ENCODE measurements at places on chromosomes 5 and 9.

DNA sequence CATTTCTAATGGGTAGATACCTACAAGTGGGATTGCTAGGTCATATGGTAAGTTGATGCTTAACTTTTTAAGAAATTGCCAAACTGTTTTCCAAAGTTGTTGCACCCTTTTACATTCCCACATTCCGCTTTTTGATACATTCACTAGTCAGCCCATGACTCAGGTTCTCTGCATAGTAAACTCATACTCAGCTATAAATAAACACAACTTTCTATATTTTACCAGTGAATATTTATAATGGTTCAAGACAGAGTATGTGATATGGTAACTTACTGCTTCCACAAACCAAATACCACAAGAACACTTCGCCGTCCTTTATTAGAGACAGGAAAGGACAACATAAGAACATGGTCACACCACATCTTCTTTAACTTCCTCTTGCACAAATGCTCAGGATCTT lies 54.0 kb downstream of the PLPP1 start:
- DNase-seq = no peak

DNA sequence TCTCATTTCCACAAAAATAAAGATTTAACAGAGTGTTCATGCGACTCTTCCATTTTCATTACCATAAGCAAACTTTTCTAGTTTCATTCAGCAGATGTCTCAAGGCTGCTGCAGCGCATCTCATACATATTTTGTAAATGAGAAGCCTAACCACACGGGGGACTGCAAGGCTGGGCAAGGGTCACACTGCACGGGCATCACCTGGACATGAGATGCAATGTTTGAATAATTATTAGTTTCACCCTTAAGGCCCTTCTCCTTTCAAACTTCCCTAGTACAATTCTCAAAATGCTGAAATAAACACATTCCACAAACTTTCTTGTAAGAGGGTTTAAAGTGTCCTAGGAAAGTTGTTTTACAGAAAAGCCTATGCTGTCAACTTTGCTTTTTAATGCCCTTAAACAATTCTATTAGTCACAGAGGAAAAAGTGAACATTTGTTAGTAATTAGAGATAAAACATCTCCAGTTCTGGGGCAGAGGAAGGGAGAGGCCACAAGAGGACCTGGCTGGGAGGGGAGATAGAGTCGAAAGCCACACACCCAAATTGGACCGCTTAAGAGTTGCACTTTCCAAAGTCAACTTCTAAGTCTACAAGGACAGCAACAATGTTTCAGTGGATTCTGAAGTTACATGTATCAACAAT lies 1.3 kb downstream of the DENND1A start:
- peak; percentile 83 for DNase-seq

- no peak for DNase-seq
These were observed 12.0 kb downstream of the PDGFRB start for GRCh38 chr5:150143350-150144245.

DNA sequence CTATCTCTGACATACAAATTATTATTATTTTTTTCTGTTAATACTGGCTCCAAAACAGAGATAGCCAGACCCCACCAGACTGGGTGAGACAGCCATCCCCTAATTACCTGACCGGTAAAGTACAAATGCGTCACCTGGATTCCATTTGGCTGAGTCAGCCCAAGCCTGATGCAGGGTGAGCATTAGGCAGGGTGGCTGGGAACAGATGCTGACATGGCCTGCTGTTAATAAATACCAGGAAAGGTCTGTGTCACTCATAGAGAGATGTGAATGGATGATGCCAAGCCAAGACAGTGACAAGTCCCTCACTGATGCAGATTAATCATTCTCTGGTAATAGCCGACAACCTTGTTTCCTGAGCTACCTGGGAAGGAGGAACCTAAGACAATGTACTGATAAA lies 183.5 kb downstream of the TRIM32 start:
- no peak for DNase-seq

GRCh38 chr5:28807195-28807729 lies 1768.9 kb upstream of the CDH9 start:
- DNase-seq = no peak

DNA sequence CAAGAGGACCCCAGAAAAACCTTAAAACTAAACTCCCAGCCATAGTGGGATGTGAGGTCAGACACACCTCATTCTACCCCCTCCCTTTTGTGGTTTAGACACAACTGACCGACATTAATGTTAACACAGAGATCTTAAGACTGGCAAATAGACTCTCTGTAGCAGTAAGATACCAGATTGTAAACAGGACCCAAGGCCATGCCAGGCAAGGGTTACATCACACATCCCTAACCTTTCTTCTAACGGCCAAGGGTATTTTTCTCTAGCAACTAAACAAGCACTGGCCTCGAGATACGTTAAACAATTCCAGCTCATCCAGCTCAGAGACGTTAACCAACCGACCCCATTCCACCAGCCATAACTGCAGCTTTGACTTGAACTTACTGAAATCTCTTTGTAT lies 38.8 kb downstream of the NSUN2 start:
- DNase-seq = no peak

DNA sequence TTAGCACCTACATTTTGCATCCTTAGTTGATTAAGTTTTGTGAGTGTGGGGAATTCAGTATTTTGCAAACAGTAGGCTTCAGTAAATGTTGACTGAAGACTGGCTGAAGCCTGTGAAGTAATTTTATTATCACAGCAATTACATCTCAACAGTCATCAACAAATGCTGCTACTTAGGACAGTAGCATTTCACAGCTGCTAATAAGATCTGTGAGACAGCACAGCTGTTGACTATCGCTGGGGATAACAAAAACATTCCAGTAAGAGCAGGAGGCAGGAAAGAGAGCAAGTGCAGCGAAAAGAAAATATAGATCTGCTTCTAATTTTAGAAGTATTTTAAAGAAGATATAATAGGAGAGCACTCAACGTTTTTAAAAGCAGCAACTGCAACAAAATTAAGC lies 117.3 kb upstream of the FGF10 start:
- DNase-seq = no peak

DNA sequence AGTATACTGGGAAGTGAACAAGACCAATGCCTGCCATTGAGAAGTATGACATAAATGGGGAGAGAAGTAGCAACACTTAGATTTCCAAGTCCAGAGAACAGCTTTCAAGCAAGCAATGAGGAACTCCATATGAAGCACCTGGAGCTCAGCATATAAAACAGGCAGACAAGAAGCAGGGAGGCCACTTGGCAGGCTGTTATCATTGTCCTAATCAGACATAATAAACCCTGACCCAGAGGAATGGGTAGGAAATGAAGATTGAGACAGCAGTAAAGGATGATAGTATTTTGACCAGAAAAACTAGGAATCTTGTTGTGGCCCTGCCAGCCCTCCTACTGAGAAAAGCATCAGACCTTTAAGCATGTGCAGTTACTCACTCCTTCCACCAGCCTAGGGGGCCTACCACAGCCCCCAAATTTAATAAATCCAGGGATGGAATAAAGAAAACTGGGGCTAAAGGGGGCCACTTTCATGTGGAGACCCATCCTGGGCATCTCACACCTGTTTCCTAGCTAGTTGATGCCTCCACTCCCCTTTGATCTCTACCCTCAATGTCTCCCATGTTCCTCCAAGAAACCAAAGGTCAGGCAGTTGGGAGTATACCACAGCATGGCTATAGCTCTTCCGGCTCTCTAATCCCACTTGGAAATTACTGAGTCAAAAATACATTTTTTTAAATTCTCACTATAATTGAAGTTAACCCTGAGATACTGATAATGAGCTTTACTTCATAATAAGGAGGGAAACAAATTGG lies 135.1 kb downstream of the SIL1 start:
- DNase-seq = no peak

DNA sequence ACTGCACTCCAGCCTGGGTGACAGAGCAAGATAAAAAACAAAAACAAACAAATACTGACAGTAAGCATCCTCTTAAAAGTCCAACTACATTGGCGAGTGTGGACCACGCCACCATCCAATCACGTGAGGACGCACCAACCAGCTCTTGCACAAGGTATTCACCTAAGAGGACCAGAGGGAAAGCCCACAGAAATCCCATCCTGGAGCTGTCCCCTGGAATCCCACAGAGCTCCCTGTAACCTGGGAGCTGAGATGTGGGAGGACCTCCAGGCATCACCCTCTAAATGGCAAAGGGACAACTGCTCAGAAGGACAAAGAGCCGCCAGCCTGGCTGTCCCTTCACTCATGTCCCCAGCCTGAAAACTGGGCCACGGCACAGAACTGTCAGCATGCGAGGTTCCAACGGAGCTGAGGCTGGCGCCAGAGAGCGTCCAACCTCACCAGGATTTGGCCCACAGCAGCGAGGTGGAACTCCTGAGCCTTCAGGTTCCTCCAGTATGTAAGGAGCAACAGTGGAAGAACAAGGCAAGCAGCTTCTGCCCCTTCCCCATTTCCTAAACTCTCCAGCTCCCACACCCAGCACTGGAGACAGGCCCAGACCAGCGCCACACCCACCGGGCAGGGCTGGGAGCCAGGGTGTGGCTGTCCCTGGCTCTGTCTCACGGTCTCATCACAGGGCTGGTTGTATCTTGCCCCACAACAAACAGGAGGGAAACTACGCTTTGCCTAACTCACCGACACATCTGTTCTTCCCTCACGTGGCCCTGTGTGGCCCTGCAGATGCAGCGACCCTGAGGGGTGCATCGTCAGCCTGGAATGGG lies 15.2 kb downstream of the IPPK start:
- DNase-seq = peak; percentile 68

DNA sequence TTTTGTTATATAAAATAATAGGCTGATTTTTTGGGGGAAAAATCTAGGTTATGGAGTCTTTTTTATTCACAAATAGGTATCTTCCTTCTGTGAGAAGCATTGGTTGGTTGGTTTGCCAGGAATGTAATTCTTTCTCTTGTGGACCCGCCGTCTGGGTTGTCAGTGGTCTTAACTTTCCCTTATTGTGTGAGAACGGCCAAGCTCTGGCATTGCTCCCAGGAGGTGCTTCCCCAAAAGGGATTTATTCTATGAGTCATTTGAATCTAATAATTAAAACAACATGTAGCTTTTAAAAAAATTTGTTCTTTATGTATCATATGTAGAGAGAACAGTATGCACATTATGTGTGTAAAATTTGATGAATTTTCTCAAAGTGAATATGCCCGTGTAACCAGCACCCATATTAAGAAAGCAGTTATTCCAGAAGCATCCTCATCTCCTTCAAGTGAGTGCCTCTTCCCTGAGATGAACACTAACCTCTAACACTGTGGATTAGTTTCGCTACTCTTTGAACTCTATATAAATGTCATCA lies 114.4 kb downstream of the MAST4 start:
- no peak for DNase-seq

- no peak for DNase-seq
These were observed 33.0 kb upstream of the WHRN start for GRCh38 chr9:114538241-114538640.

GRCh38 chr5:167899490-167900070 lies 391.9 kb upstream of the WWC1 start:
- DNase-seq = no peak

GRCh38 chr9:106675780-106676179 lies 187.2 kb upstream of the ZNF462 start:
- no peak for DNase-seq

GRCh38 chr5:119269061-119269944 lies 86.5 kb upstream of the TNFAIP8 start:
- peak; percentile 91 for DNase-seq

DNA sequence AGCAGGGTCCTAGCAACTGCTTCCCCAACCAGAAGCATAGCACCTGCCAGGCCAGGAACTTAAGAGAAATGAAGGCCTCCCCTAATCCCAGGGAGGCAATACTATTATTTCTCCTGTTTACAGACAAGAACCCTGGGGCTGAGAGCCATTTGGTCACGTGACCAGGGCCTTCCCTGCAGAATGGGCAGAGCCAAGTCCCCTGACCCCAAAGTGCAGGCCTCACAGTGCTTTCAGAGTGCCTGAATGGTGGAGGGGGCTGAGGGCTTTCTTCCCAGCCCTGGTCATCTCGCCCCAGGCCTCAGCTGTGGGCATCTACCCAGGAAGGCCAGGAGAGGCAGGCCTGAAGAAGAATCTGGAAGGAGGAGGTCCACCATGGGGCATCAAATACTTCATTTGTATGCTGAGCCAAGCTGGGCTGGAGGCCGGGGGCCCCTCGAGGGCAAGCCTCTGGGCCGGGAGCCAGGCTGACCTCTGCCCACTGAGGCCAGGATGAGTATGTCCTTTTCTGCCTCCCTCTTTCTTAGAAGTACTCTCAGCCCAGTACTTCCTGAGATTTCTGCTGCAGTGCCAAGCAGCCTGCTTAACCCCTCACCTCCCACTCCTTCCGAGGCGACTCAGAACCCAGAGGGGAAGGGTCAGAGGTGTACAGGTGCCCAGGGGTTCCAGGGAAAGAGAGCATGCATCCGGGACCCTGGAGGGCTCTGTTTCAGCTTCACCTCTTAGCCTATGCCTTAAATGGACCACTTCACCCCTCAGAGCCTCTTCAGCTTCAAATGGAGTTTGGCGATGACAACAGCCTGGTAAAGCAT lies 18.9 kb upstream of the DUSP1 start:
- DNase-seq = peak; percentile 62

- DNase-seq = no peak
These were observed 744 bp upstream of the PPP2CA start for GRCh38 chr5:134226441-134227192.

DNA sequence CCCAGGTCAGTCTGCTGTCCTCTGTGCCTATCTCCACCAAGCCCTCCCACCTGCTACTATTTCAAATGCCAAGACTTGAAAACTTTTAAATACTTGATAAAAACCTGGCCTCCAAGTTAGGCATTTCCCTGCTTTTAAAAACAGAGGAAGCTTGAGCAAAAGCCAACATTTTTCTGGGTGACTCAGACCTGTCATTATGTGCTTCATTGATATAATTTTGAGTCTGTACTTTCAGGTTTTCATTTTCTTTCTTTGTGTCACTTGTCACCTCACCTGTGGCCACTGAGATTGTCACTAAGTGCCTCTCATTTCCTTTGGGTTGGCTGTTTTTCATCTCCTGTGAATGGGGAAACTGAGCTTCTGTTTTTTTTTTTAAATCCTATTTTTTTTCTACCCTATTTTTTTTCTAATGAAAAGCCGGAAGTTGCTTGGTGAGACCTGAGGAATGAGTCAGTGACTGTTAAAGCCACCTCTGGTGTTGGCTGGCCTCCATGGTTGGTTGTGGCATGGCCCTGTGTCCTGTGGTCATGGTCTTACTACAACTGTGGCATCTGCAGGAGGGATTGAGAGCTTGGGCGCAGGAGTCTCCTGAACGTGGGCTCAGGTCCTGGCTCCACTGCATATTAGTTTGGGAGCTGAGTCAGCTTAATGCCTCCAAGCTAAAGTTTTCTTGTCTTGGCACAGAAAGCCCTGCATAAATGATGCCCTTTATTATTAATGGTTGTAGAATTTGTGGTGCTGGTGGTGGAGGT lies 56.7 kb downstream of the ARHGAP26 start:
- no peak for DNase-seq

GRCh38 chr5:54823006-54823405 lies 162.4 kb downstream of the ESM1 start:
- DNase-seq = no peak

DNA sequence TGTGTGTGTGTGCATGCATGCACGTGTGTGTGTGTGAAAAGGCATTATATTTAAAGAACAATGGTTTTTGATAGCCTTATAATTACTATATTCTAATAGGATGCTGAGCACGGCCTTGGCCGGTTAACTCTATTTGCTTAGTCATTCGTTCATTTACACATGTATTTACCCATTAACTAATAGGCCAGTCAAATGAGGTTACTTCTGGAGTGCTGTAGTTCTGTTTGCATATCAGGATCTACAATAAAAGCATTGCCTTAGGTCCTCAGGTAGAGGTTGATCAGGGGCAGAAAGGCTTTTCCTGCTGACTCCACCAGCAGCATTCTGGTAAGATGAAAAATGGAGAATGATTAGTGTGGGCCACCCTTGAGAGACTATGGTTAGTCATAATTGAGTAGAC lies 219.0 kb downstream of the COMMD10 start:
- DNase-seq = no peak

GRCh38 chr5:59553992-59554391 lies 339.5 kb downstream of the PDE4D start:
- no peak for DNase-seq

Measured in erythroblast (primary cell).